ENCODE measurements at places on chromosomes 6 and 20.

DNA sequence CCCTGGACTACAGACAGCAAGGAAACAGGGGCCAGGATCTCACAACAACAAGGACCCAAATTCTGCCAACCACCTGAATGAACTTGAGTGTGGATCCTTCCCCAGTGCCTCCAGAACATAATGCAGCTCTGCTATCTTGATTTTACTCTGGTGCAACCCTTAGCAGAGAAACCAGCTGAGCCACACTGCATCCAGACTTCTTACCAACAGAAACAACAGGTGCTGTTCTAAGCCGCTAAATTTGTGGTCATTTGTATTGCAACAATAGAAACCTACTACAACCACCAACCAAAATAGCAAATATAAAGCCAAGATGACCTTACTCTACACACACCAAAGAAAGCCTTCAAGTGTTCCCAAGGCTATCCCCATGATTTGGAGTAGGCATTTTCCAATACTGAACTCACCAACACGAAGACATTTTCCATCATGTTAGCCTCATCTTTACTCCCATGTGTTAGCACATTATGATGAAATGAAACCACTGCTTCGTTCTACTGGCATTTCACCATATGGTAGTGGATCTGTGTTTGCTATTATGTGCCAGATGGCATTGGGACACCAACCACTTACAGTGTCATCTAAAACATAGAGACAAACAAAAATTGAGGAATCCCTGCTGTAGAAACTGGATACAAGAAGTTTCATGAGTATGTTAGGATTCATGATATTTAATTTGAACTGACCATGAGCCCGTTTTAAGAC, 249.8 kb upstream of the ID4 start:
- no peak for DNase-seq

- DNase-seq = no peak
These were observed 280.8 kb downstream of the FOXA2 start for GRCh38 chr20:22303523-22303922.

DNA sequence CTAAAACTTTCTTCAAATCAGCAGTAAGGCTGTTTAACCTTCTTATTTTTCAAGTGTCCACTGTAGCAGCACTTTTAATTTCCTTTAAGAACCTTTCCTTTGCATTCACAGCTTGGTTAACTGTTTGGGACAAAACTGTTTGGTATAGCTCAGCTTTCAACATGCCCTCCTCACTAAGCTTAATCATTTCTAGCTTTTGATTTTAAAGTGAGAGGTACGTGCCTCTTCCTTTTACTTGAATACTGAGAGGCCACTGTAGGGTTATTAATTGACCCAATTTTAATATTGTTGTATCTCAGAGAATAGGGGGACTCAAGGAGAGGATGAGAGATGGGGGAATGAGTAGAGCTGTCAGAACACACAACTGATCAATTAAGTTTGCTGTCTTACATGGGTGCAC, 129.5 kb upstream of the MMS22L start:
- no peak for DNase-seq

DNA sequence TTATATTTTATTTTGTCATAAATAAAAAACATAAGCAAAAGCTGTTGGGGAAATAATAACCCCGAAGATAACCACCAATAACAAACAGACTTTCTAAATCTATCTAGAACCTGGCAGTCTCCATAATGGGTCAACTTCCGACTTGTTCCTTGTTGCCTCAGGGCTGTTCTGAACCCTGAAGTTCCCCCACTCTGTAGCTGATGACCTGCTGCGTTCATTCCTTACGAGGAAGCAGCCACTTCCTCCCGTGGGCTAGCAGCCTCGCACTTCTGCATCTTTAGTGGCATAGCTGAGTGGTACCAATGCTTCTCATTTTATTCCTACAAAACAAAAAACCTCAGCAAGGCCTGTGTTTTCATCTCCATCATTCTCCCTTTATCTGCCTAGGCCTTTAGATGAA, 103.0 kb downstream of the PLEKHG1 start:
- no peak for DNase-seq

GRCh38 chr6:63817492-63818050, 182.0 kb downstream of the PHF3 start:
- DNase-seq = no peak

GRCh38 chr20:37251825-37252477, 9.7 kb downstream of the GHRH start:
- no peak for DNase-seq

DNA sequence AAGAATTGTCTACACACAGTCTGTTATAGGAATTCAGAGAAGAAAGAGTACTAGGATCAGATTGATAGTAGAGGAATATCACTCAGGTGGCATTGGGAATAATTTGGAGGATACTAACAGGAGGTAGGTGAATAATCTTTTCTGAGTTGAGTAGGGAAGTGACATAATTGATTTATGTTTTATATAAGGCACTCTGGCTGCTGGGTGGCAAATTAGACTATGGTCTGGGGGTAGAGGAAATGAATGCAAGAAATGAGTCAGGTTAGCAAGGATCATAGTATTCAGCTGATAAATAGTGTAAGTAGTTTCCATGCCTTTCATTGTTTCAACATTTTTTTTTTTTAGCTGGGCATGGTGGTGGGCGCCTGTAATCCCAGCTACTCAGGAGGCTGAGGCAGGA, 113.3 kb downstream of the CDKAL1 start:
- no peak for DNase-seq

GRCh38 chr6:125088963-125089362, 64.6 kb upstream of the TPD52L1 start:
- no peak for DNase-seq

DNA sequence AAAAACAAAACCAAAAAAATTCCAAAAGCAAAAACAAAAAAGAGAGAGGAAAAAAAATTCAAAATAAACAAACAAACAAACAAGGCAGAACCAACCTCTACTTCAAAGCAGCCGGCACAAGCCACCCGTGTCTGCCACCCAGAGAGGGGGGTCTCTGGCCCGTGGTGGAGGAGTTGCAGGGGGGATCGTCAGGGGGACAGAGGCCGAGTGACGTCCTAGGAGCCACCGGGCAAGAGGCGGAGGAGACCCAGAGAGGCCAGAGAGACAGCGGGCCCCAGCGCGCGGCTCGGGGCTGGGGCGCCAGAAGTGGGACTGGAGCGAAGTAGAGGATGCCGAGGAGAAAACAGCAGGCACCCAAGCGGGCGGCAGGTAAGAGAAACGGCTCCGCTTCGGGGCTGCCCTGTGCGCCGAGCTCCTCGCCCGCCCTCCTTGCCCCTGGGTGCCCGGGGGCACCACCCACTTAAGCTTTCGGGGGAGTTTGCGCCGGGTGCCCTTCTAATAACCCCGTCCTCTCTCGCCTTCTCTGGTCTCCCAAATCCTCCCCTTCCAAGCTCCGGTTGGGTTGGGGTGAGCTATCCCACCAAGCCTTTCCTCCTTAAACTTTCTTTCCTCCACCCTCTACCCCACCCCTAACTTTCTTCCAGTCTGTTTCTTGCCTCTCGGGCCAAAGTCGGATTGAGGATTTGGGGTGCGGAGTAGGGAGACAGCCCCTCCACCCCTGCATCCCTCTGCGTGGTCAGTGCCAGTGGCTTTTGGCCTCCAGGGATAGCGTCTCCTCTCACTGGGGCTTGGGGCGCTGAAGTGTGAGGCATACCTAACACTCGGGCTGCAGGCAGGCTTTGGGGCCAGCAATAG, 1.0 kb downstream of the TSHZ2 start:
- no peak for DNase-seq

- DNase-seq = no peak
These were observed 59.6 kb upstream of the GATA5 start for GRCh38 chr20:62535282-62535811.

GRCh38 chr6:110322874-110323242, 35.3 kb downstream of the METTL24 start:
- DNase-seq = no peak

DNA sequence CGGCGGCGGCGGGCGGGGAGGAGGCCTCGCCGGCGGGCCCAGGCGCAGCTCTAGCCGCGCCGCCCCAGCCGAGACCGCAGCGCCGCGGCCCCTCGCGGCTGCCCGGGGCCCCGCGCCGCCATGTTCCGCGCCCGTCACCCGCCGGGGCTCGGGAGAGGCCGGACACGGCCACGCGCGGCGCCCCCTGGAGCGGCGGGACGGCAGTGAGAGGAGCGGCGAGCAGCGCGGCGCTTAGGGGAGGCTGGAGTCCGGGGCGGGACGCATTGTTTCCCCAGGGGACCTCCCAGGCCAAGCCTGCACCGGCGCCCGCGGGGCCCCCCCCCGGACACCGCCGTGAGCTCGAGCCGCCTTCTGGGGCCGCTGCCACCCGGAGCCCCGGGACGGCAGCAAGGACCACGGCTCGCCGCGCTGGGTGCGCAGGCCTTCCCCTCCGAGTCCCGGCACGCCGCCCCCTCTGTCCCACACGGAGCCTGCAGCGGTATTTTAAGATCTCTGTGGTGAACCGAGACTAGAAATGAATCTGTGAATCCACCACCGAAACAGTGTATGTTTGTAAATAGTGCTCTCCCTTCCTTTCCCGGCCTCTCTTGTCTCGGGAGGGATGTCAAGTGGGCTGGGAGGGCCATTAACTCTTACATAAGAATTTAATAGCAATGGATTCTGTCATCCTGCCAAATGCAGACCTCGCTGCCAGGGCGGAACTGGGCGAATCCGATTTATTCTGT, 424 bp upstream of the KIF13A start:
- peak; percentile 47 for DNase-seq

DNA sequence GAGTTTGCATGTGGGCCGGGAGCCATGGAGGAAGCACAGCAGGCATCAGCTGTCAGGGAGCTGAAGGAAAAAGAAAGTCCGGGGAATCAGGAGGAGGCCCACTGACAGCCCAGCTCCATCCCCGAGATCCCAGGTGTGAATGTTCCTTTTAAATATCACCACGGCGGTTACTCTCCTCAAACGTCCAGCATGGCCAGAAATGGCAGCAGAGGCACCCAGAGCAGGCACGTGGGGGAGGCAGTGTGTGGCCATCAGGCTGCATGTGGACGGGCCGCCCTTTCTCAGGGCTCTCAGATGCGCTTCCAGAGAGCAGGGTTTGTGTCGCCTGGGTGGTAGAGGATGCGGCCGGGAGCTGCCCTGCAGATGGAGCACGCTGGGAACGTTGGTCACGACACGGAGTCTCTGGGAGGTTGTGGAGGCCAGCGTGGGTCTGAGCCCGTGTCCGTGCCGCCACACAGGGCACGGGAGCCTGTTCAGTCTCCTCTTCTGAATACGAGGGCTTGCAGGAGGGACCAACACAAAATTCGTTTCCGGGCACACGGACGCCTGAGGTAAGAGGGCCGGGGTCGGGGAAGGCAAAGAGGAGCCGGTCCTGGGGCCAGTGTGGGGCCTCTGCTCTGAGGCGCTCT, 45.3 kb upstream of the DACT2 start:
- no peak for DNase-seq

GRCh38 chr20:51021067-51022025, 1.6 kb downstream of the KCNG1 start:
- DNase-seq = no peak

GRCh38 chr20:1815502-1816085, 79.6 kb upstream of the SIRPA start:
- no peak for DNase-seq

- DNase-seq = no peak
These were observed 327.2 kb downstream of the CDKAL1 start for GRCh38 chr6:20861481-20861880.

DNA sequence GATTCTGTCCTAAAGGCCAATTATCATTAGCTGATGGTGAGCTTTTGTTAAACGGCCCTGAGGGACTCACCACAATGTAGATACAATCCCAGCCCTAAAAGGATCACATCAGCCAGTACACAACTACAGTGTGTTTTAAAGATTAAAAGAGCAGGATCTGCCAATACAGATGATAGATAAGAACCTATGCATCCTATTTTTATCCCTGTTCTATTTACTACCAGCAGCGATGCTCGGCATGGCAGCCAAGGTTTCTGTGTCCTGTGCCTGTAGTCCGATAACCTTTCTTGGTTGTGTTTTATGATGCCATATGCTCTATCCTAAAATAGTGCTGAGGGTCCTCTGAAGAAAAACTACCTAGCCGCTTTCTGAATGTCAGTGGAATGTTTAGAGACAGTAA, 289.4 kb downstream of the PHACTR1 start:
- DNase-seq = no peak

DNA sequence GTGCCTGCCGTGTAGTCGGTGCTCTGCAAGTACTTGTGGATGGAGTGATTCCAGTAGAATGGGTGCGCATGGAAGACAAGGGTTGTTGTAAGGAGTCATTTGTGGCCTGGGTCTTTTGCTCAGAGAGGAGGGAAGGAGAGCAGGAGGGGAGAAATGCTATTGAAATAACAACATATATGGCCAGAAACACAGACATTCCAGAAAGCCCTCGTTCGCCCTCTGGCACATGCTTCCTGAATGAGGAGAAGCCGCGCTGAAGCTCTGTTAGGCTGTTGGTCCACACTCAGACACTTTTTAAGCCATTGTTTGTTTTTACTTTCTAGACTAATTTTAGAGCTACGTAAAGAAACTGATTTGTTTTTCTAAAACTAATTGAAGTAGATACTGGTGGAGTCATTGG, 107.4 kb downstream of the RPP40 start:
- no peak for DNase-seq

DNA sequence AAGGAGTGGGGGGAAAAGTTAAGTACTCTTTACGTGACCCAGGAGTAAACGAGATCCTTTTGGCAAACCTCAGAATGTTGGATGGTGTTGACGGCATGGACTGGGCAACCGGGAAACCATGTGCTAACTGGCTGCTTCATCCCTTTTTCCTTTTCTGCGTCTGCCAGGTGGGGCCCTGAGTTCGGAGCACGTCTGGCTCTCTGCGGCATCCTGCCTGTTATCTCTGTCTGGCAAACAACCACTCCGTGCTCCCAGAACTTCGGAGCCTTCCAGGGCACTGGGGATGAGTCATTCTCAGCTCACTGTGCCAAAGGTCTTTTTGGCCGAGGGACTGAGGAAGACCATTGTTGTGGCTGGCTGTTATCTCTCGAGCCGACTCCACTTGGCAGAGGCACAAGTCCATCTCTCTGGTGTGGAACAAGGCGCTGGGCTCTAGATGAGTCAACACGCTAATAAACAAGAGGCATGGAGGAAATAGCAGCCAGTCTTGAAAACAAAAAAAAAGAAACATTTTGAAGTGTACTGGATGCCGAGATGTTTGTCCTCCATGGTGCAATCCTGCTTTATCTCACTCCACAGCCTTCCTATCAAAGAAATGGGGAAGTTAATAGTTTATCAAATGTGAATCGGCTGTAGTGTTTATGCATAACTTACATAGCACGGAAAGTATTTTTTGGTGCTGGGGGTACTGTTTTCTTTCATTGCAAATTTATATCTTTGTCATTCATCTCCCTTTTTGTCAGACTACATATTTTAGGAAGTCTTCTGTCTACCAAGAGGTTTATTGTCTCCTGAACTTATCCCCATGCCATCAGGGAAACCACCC, 64.6 kb upstream of the TXNDC5 start:
- DNase-seq = peak; percentile 60

DNA sequence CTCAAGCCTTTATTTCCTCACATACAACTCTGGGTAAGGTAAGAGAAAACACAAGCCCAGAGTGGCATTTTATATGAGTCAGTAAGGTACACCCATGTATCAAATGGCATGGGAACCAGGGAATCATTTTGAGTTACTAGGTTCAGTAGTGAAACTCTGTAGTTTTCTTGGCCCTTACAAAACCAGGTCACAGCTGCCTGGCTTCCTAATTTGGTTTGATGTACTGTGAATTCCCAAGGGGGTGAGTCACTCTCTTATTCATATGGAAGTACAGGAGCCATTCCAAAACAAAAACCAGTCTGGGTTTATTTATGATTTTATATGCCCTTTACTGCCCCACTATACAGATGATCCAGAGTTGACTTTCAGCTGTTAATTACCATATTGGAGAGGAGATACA, 70.7 kb downstream of the PDE7B start:
- no peak for DNase-seq

- DNase-seq = peak; percentile 9
These were observed 267.2 kb upstream of the ECI2 start for GRCh38 chr6:4402477-4402976.

GRCh38 chr6:82525775-82526495, 162.3 kb downstream of the TPBG start:
- no peak for DNase-seq

Measured in hematopoietic multipotent progenitor cell treated with erythropoietin and hydrocortisone succinate and interleukin-3 and kit ligand, for 17 days (in vitro differentiated cells).